SHP77 treated with DMSO at 0.1 percent for 48 hours (cell line): ENCODE measurements at places on chromosomes 7 and 10.

DNA sequence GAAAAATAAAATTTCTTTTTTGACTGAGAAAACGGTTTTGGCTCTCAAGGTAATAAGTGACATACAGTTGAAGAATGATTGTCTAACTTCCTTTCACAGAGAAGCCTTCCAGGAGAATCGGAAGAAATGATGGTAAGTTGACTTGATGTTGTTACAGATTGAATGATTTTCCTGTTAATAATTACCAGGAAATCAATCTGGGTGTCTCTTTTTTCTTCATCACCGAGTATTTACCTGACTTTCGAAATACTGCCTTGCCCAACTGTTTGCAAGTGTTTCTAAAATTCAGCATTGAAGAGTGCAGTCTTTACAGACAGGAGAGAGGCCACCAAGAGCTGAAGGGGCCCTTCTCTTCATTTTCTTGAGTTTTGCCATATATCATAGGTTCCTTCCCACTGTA, 4.0 kb downstream of the ITIH2 start:
- no peak for DNase-seq

- DNase-seq = no peak
Measured at GRCh38 chr7:121510302-121510701, 114.2 kb upstream of the FAM3C start.

DNA sequence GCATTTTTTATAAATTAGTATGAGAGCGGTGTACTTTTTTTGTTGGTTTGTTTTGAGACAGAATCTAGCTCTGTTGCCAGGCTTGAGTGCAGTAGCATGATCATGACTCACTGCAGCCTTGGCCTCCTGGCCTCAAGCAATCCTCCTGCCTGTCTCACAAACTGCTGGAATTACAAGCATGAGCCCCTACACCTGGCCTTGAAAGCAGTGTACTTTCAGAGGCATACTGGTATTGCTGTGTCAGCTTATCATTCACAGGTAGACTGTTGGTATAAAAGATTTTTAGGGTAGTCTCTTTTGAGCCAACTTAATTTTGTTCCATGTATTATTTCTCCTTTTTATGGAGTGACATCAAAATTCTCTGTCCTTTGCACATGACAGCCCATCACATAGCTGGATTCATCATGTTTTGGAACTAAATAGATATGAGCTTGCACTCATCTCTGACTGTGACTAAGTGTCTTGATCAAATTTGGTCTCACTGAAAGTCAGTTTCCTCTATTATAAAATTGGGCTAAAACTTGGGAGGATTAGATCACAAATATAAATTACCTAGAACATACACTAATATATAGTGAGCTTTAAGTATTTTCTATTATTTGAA, 12.4 kb downstream of the GNAT3 start:
- DNase-seq = no peak

DNA sequence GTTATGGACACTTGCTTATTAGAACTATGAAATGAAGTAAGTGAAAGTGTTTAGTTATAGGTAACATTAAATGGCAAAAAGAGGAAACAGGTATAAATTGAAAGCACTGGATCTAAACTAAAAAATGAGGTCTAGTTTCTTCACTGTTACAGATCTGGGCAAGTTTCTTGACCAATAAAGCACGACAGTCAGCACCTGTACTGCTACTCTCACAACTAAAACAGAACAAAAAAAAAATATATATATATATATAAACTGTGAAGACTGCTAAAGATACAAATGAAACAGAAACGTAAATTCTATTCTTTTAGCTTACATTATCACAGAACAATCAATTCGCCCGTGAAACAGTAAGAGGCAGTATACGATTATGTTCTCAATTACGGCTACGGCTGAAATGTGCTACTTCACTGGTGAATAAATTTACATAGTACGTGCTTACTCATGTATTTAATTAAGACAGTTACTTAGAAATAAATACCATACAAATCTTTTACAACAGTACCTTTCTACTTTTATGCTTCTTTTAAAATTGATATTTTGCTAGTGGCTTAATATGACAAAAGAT, 4.2 kb downstream of the AHR start:
- peak; percentile 65 for DNase-seq

DNA sequence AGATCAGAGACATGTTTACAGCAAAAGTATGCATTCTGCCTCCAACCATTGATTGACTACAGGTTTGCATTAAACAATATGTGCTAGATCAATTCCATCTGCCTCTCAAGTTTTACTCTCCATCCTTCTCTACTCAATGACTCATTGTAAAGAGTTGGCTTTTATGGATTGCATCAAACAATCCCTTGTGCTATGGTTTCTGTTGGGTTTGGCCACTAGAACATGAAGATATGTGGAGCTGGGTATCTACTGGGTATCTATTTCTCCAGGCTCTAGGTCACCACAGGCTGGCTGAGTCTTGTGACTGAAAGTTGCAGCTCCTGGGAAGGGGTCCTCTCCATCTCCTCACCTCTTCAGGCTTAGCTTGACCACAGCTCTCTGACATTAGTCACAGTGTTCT, 204.7 kb downstream of the DGKI start:
- DNase-seq = no peak

- no peak for DNase-seq
Measured at GRCh38 chr7:82757-83155, 109.6 kb upstream of the FAM20C start.

DNA sequence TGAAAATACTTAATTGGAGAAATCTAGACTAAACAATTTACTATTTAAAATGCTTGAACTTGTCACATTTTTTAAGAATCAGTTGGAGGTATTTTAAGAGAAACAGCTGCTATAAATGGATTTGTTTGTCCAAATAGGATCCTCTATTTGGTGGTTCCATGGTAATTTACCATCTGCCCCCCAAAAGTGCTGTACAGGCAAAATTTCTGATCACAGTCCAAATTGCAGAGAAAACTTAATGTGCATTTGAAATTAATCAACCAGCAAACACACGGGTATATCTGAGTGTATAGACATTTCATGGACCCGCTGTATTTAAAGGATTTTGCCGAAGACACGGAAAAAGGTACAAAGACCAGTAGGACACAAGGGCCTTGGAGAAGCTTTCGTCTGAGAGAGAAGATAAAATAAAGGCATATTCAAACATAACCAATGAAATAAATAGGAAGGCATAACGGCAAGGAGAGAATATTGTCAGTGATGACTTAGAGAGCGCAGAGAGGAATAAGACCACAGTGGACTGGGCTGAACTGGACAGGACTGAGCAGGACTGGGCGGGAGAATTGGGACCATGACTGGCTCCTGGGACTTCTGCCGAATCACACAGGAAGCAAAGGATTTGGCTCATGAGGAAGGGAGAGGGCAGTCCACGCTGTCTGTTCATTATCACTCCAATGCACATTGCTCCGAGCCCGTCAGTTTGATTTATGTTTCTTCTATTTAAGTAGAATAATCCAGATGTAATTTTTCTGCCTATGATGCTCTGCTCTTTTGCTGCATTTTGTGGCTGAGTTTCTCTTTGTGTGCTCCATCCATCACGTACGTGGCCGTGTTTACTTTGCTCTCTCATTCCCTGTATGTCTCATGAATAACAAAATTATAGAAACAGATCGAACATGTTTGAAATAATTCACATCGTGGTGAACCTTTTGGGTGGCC, 112.8 kb downstream of the PRLHR start:
- DNase-seq = no peak

DNA sequence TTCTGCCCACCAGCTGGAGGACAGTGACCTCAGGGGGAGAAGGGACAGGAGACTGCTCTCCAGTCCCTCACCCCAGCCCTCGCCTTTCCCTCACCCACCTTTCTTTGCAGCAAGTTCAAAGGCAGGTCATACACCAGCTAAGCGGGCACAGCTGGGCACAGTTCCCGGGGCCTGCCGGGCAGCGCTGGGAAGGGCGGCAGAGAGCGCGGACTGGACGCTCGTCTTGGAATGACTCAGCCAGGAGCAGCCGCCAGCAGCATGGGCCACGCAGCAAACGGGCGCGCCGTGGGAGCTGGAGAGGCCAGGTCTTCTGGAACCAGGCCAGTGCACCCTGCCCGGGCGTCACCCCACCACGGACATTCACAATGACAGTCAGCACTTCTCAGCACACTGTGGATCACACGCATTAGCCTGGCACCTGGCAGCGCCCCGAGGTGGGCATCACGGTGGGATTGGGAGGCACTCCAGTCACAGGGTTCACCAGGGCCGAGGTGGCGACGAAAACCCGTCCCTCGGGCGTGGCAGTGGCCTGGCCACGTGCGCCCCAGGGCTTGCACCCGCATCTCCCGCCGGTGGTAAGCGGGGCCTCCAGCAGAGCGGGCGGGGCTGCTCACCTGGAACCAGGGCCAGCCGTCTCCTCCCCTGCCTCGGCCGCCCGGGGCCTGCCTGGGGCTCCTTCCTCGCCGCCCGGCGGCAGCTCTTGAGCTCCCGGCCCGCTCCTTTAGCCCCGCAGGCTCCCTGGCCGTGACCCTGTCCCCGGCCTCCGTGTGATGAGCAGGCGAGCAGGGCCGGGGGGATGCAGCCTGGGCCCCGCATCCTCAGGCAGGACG, 29.0 kb upstream of the WDFY4 start:
- DNase-seq = no peak

DNA sequence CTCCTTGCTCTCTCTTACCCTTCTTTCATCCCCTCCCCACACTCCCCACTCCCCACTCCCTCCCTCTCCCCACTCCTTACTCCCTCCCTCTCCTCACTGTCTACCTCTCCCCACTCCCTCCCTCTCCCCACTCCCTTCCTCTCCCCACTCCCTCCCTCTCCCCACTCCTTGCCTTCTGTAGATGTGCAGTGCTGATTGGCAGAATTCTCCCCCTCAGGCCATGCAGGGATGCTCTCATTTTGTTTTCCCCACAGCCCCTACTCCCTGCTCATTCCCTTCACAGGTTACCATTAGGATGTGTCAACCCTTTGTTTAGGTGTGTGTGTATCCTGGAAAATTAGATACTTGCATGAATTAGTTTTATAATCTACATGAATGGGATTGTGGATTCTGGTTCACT, 90.3 kb downstream of the CELF2 start:
- DNase-seq = no peak

GRCh38 chr7:104767826-104768536, 246.0 kb upstream of the KMT2E start:
- peak; percentile 0 for DNase-seq

DNA sequence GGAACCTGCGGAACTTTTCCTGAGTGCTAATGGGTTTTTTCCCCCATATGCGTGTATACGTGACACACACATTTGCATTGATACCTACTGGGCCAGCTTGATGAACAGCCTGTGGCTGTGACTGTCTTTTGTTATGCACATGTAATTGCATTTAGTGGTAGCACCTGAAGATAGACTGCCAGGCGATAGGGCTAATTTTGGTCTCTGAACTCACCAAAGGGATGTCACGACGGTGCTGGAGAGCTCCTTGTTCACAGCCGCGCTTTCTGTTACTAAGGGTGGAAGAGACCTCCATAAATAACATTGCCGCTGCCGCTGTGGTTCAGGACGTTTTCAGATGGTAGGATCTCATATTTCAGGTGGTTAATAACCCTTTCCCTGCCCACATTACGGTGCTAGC, 133.2 kb downstream of the CAMK1D start:
- no peak for DNase-seq

GRCh38 chr7:103989200-103989784, at the start of gene RELN:
TSS of gene RELN (minus strand) at chr7:103989658. CDS start at chr7:103989356, 302 bp downstream.
- DNase-seq = no peak

DNA sequence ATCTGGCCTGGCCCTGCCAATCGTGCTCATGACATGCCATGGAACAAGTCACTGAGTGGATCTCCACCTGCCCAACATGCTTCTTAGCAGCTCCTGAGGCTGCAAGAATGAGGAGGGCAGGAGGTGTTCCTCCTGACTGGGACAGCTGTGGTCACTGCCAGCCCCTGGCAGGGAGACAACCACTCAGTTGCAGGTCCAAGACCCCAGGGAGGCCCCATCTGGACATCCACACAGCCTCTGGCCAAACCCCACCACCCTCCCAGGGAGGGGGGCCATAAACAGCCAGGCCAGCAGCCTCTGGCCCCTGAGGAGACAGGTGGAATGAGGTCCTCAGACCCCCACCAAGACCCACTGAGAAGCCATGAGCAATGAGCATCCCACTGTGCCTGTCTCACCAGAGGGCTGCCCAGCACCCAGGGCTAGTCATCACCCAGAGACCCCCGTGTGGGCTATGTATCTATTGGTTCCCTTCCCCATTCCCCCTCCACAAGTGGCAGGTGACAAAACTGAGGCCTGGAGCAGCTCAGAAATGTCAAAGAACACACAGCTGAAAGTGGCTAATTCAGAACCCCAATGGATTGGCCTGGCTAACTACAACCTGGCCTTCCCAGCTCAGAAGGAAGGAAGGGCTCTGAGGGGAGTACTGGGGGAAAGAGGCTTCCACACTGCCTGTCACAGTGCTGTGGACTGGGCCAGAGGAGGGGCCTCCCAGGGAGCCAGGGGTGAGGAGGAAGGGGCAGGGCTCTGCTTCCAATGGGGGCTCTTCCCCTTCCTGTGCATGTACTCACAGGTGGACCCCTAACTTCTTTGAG, 3.0 kb downstream of the GPRIN2 start:
- DNase-seq = no peak

- DNase-seq = peak; percentile 87
Measured at GRCh38 chr7:13144673-13145072, 457.2 kb downstream of the ARL4A start.

- DNase-seq = no peak
Measured at GRCh38 chr10:6498771-6499170, 81.3 kb downstream of the PRKCQ start.

- DNase-seq = no peak
Measured at GRCh38 chr7:30799206-30799975, 28.2 kb downstream of the MINDY4 start.

GRCh38 chr10:132252412-132252811, 55.3 kb downstream of the STK32C start:
- DNase-seq = no peak

DNA sequence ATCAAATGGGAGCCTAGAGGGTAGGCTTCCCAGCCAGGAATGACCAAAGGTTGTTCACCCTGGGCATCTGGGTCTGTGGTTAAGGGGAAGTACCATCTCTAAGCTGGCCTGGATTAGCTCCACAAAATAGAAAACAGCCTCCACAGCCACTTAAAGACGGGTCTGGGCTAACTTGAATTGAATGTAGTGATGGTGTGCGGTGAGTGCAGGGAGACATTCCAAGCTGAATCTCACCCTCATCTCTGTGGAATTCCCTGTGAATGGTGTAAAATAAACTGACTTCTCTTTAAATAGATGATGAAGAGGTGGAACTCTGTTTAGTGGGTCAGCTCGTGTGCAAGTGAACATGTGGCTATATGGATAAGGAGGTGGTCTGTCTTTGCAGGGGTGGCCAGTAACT, 251.0 kb downstream of the DYNC1I1 start:
- DNase-seq = no peak

- no peak for DNase-seq
Measured at GRCh38 chr10:17101257-17101909, 28.2 kb downstream of the CUBN start.

DNA sequence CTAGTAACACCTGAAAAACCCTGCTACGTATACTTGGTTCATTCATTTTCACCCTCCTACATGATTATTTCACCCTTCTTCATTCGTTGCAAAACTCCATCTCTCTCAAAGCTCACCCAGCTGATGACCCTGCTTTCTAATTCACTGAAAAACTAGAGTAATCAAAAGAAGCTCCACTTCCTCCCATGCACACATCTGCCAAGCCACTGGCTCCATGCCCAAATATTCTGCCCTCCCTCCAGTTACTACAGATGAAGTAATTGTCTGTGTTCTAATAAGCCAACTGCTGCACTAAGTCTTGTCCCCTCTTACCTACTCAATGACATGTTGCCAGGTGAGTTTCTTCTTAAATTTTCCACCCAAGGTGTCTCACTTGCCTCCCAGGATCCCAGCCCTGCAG, 96.9 kb upstream of the CCDC71L start:
- DNase-seq = peak; percentile 16
